Stimulated activated CD4-positive, alpha-beta T cell treated with anti-CD3 and anti-CD28 coated beads, TNF-alpha, amount 100 ng/mL, for 24 hours (primary cell): ENCODE measurements at places on chromosomes 6 and 20.

GRCh38 chr20:35837577-35838195 lies 65.9 kb downstream of the PHF20 start:
- no peak for DNase-seq

- no peak for DNase-seq
Observed at GRCh38 chr20:10079964-10080363, 45.2 kb downstream of the ANKEF1 start.

DNA sequence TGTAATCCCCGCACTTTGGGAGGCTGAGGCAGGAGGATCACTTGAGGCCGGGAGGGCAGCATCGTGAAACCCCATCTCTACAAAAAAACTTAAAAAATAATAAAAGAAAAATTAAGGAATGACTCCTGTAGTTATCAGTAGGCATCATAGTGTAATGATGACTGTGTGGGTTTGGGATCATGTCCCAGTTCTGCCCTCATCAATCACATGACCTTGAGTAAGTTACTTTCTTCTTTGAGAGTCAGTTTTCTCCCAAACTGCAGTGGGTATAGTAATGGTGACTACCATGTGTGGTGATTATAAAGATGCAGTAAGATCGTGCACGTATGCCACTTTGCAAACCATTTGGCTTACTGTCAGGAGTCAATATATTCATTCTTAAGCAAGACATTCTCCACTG lies 89.2 kb downstream of the TXNDC5 start:
- DNase-seq, result no peak

- DNase-seq, result no peak
Observed at GRCh38 chr20:15256676-15257568, 919.5 kb upstream of the FLRT3 start.

DNA sequence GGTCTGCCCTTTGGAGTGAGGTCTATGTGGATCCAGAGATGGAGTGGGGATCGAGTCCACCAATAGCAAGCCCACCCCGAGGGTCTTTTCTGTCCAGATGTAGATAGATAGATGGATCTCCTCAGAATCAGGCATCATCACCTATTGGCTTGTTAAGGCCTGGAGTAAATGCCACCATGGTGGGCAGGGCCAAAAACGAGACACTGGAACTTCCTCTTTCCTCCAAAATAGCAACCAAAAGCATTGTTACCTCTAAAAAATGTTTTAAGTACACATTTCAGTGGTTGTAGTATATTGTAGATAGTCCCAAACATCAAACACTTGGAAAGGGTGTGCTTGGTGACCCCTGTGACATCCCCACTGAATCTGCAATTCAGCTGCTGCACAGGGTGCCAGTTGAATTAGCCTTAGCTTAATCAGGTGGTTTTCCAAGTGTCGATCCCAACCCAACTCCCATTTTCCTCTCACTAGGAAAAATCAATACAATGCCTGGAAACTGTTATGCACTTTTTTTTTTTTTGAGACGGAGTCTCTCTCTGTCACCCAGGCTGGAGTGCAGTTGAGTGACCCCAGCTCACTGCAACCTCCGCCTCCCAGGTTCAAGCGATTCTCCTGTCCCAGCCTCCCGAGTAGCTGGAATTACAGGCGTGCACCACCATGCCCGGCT lies 35.0 kb upstream of the NELFCD start:
- DNase-seq, result no peak

GRCh38 chr20:49851991-49852390 lies 39.4 kb downstream of the SLC9A8 start:
- DNase-seq, result no peak

GRCh38 chr20:62210496-62210855 lies 9.6 kb downstream of the HRH3 start:
- DNase-seq, result no peak

GRCh38 chr6:11628562-11628961 lies 91.0 kb downstream of the TMEM170B start:
- DNase-seq, result no peak

DNA sequence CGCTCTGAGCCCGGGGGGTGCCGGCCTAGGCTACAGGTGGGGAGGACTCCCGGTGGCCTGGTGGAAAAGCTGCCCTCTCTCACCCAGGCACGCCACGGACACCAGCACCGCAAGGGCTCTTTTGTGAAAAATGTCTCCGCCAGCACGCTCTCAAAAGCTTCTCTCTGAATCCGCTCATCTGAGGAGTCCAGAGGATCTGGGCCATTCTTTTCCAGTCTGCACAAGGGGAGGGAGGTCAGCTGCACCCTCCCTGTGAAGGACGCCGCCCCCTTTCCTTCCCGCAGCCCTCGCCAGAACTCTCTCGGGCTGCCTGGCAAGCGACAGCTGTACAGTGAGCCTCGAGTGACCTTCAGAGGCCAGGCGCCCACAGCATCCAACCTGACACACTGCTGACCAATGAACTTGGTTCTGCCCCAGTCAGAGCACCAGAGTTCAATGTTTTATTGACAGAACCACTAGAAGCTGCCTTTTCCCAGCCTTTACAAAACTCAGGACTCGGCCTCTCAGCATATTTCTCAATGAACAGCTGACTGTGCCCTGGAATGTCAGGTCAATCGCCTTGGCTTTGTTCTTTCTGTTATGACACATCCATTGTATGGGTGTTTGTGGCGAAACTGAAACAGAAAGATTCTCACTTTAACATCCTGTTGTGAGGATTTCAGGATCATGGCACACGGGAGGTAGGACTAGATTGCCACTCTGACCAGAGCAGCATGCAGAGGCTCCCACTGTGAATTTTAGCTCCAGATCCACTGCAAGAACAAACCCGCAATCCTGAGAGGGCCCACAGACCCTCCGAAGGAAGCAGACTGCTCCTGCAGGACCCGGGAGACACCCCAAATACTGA lies 26.7 kb downstream of the SERPINB9 start:
- DNase-seq, result no peak

- no peak for DNase-seq
Observed at GRCh38 chr20:4809707-4810106, 88.0 kb downstream of the PRND start.

- no peak for DNase-seq
Observed at GRCh38 chr6:95882371-95882770, 133.4 kb upstream of the FUT9 start.

DNA sequence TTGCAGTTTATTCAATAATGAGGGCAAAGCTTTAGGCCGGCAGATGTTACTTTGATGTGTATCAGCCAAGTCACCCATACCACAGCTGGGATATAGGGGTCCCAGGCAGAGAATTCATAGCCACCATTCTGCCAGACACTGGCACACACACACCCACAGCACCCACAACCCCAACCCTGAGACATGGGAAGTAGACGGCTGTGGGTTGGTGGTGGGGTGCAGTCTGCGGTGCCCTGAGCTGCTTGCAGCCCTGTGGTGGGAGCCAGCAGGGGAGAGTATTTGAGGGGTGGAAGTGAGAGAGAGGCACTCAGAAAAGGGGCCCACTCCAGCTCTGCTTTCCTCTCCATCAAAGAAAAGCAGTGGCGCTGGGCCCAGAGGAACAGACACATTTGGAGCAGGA lies 125.3 kb downstream of the FOXO3 start:
- DNase-seq, result no peak

GRCh38 chr20:57716901-57717300 lies 7.1 kb upstream of the PMEPA1 start:
- DNase-seq, result no peak

DNA sequence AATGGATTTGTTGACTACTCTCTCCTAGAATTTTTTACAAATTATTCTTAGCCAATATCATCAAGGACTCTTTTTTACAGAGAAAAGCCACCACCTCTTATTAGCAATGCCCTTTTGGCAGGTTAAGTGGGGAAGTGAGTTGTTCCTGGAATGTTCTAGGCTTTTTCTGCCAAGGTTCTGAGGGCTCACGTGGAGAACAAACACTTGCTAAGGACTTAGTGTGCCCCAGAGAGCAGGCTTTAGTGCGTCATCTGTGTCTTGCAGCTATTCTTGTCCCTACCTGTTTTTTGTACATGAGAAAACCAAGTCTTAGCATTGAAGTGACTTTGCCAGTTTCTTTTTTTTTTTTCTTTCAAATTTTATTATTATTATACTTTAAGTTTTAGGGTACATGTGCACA lies 33.5 kb downstream of the CFAP61 start:
- DNase-seq, result no peak

DNA sequence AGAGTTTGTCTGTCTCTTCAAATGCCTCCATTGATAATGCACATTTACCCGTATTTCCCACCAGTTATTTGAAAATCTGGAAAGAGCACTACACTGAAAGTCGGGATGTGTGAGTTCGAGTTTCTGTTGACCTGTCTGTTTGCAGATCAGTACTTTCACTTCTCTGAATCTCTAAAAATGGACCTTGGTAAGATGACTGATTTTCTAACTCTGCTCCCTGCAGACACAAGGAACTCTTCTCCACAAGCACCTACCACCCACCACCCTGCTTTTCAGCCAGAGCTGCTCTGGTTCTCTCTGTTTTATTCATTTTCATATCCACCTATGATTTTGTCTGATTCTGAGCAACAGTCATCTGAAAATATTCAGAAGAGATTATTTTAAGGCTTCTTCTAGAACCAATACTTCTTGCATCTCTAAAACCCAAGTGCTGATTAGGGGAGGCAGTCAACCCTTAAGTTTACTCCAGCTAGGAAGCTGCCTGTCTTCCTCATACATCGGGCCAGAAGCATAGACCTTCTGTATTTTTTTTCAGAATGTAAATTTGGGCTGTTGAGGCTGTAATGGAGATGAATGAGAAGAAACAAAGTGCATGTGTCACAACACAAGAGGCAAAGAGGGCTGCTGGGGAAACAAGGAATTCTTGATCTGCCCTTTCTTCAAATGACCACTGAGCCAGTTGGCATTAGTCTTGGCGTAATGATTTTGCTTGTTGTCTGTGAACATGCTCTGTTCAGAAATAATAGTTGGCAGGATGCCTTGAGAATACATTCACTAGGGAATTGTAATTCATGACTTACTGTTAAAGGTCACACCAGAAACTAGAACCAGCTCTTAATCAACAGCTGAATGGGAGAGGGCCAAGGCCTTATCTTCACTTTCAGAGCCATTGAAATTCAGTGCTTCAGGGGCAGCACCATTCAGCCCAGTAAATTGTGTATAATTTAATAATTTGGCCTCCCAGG lies 85.4 kb upstream of the MYLIP start:
- no peak for DNase-seq

DNA sequence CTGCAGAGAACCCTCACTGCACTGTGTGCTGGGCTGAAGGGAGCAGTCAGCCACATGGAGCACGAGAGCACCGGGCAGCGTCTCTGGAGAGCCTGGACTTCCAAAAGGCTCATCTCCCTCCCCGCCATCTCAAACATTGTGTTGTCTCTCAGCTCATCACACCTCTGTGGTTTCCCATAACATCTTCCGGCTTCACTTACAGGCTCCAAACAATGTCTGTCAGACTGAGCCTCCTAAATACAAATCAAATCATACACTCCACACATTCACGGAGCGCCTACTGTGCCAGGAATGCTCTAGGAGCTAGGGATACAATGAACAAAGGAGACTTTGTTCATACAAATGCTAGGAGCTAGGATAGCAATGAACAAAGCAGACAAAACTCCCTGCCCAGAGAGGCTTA lies 398.0 kb downstream of the RNGTT start:
- no peak for DNase-seq

- DNase-seq, result no peak
Observed at GRCh38 chr20:58898629-58899408, 46.3 kb downstream of the GNAS start.

DNA sequence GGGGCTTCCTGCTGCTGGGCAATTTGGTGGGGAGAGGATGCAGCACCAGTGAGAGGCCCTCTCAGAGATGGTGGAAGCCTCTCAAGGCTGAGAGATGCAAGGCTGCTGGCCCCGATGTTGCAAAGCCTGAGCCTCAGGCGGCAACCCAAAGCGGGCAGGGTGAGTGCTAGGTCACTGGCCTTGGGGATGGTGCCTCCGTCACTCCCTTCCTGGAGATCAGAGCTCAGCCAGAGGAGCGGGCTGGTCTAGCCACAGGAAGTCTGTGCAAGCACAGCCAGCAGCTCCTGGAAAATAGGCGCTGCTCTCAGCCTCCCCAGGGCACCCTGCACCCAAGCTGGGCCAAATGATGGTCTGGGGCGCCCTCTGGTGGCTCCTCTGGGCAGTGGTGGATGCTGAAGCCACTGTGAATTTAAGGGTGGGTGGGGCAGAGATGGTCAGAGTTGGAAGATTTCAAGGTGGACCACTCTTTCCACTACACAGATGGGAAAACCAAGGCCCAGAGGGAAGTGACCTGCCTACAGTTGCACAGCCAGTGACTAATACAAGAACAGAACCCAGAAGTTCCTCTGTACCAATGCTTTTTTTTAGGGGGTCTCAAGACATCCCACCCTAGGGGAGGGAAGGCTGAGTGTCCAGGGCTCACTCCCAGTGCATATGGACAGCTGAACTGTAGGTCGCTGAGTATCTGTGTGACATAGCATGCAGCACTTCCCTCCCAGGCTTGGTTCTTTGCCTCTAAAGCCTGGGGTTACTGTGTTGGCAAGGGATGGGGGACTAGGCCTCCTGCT lies 20.8 kb downstream of the C20orf203 start:
- DNase-seq, result peak; percentile 85

GRCh38 chr6:139699335-139699734 lies 324.9 kb upstream of the CITED2 start:
- DNase-seq, result no peak

- DNase-seq, result no peak
Observed at GRCh38 chr20:57714409-57715267, 4.8 kb upstream of the PMEPA1 start.

GRCh38 chr6:70538376-70538775 lies 28.4 kb upstream of the SDHAF4 start:
- no peak for DNase-seq
